ENCODE measurements at places on chromosomes 7 and 10. TPM values are rescaled to one million over a fixed set of nuclear protein-coding genes. Genes with fewer than 3 reads are reported as not detected.
A peak's percentile ranks its signal among the peaks of the same experiment; 100 is the strongest.

DNA sequence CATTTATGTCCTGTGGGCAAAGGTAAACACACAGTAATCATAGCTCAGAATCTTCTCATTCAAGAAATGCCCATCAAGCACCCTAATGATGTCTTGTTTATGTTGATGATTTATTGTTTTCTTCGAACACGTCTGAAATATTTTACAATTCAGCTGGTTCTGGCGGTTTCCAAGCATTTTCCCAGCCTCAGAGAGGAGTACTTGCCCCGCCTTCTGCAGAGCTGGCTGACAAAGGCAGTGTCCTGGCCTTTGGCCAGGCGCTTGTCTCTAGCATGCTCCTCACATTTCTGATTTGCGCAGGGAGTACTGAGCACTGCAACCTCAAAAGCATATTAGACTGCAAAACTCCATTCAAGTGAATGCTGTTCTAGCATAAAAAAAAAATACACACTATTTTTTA, 314.2 kb upstream of the GNAI1 start:
- DNase-seq, result peak; percentile 79

GRCh38 chr7:128876586-128876977, 13.9 kb downstream of the ATP6V1F start:
- DNase-seq, result peak; percentile 49

FZD1 gene
- 17.7 TPM for total RNA-seq

GRCh38 chr10:99582255-99582770, 37.9 kb downstream of the SLC25A28 start:
- DNase-seq, result no peak

LIPF gene
- total RNA-seq, result not detected

- no peak for DNase-seq
These were observed 38.1 kb downstream of the RASGEF1A start for GRCh38 chr10:43228783-43229207.

ZNF518A gene
- total RNA-seq, result 20.0 TPM

DNA sequence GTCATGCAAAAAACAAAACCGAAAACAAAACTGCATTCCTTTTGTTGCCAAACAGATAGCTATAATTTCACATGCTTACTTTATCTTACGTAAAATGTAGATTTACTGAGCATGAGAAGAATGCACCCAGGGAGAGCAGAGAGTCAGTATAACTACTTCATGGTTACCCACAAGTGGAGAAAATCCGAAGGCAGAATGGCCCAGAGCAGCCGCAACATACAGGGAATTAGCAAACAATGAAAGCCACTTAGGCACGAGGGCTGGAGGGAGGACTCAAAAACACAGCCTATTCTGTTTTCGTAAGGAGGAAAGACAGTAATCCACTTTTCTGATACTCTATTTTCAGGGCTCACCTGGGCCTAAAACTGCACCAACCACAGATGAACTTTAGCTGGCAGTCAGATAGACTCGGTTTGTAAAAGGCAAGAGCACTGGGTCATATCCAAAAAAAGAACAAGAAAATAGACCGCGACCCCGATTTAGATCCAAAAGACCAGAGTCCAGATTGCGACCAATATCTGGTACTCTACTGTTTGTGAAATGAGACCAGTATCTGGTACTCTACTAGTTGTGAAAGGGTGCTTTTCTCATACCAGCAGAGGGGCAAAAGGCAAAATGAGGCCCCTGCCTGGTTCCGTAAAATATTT, 1.3 kb downstream of the ITPRIP start:
- no peak for DNase-seq

DNA sequence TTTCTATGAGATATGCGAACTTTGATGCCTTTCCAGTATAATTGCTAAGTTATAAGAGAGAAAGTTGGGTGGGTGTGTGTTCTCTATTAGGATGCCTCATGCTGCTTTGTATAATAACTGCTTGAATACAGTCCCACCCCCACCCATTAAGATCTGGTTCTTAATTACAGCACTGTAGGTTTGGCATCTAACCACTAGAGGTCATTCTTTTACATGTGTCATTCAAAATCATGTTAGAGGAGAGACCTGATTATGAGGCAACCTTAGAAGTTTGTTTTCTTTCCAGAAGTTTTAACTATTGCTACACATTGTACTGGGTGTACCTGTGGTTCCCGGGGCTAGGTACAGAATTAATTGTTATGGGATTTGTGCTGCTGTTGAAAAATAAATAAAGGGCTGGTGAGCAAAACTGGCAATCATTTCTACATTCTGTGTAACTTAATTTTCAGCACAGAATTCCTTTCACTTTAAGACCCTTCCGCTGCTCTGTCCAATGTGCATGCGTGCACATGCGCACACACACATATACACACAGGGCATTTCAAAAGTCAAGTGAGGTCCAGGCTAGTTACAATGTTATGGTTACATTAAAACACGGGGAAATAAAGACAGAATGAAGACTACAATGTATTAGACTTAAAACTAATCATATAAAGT, 1156.3 kb downstream of the SORCS3 start:
- DNase-seq, result no peak

MUC3A gene
- total RNA-seq, result 0.52 TPM

DNA sequence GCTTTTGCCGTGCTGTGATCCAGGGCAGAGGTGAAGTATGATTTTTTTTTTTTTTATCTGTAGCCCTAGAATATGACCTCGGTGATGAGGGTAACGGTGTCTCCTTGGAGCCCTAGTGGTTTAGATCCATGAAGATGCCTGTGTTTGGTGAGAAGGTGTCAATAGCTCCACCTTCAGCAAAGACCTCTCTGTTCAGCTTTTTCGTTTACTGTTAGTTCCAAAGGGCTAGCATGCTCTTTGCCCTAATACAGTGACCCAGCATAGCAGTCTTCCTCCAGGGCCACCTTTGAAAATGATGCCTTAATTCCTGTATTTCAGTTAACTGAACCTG, 746 bp upstream of the MRPS16 start:
- no peak for DNase-seq

DNA sequence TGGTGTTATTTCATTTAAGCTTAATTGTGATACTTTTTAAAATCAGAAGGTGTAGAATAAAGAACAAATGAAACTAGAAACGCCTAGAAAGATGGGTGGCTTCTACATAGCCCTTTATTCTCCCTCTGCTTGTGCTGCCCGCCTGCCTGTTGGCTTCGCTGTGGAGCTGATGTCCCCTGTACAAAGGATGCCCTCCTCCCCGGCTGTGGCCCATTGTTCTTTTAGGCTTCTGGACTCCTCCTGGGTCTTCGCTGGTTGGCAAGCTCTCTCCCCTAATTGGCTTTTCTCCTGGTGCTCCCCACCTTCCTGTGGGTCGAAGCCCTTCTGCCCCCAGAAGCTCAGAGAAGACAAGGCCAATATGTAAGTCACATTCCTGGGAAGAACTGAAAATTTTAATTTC, 98.2 kb downstream of the FANK1 start:
- no peak for DNase-seq

GRCh38 chr7:151508991-151509390, 10.7 kb downstream of the RHEB start:
- no peak for DNase-seq

- DNase-seq, result no peak
These were observed 8.1 kb upstream of the FAM107B start for GRCh38 chr10:14782691-14783363.

DNA sequence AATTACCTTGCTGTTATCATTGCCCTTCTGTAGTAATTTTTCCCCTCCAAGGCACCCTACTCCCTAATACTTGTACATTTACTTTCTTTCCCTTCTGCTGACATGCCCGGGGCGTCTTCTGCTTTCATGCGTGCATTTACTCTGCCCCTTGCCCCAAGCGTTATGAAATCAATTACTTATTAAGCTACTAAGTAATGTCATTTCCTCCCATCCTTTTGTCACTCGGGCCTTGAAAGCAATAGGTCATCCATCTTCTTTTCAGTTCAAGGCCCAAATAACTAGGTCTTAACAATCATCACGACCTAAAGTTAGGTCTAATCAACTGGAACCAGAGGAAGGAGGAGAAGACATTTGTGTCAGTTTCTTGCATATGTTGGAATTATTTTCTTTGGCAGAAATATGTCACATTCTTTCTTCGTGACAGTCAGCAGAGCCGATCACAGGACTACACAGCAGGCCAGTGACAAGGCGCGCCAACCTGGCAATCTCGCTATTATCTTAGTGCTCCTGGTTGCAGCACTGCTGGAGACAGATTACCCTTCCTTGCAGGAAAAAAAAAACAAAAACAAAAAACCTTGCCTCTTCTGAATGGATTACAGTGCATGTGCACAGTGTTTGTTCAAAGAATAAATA, 179.2 kb downstream of the RELN start:
- DNase-seq, result no peak

CLEC5A gene
- total RNA-seq, result 2.5 TPM

SMURF1 gene
- 25.0 TPM for total RNA-seq

- DNase-seq, result no peak
These were observed 52.6 kb downstream of the LRRC72 start for GRCh38 chr7:16579216-16579615.

DNA sequence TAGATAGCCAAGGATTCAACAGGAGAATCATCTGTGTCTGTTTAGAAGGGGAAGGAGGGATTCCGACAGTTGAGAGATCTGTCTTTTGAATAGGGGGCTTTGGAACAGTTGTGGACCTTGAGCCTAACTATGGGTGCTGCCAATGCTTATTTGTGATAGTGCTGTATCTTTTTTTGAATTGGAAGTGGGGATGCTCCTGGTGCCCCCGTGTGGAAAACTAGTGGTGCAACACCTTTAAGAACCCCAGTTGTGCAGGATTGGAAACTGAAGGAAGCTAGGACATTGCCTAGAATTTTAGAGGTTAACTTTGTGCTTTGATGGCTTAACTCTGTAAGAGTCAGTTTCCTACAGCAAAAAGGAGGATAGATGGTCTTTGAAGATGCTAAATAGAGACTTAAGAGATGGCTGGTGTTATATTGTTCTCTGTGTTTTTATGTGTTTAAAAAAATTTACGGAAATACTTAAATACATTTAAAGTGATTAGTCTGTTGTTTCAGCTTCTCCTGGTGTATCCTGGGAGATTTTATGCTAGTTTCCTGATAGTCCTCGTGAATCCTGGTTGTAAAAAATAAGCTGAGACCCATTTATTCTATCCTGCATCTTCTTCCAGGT, 69.3 kb downstream of the AP3M1 start:
- no peak for DNase-seq

DNA sequence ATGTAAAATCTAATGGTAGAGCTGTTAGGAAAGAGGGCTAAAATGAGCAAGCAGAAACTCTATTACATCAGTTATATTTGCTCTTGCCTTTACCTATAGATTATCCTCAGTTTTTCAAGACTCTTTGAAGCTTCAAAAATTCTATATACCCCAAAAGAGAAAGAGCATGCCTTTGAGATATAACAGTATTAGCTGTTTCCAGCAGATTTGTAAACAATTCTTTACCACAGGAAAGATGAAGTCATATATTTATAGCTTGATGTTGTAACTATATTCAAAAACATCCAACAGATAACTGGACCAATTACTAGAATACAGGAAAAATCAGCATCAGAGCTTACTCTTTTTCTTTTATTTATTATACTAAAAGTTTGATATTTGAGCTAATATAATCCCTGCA, 416.2 kb upstream of the TPK1 start:
- no peak for DNase-seq

DNA sequence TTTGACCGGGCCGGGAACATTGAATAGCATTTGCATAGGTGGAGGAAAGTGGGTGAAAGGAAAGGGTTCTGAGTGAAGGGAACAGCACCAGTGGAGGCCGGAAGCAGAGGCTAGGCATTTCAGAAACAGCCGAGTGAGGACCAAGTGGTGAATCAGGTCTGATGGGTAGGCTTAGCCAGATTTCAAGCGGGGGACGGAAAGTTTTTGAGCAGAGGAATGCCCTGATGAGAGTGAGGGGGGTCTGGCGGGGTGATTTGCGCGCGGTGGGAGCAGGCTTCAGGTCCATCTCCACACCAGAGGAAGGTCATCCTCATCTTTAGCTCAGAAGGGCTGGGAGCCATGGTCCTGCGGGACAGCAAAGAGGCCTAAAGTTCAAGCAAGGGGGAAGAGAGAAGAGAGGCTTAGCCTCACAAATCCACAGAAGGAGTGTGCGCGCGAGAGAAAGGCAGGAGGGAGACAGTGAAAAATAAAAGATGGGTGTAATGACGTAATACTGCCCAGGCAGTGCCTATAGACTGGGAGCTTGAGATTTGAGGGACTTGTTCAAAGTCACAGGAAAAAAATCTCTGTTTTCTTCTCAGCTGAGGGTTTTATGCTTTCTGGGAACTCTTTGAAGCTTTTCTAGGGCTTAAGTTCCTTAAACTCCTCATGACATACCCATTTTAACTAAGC, 1.0 kb upstream of the DENND2A start:
- DNase-seq, result peak; percentile 75

TSPAN15 gene
- 45.6 TPM for total RNA-seq

DNA sequence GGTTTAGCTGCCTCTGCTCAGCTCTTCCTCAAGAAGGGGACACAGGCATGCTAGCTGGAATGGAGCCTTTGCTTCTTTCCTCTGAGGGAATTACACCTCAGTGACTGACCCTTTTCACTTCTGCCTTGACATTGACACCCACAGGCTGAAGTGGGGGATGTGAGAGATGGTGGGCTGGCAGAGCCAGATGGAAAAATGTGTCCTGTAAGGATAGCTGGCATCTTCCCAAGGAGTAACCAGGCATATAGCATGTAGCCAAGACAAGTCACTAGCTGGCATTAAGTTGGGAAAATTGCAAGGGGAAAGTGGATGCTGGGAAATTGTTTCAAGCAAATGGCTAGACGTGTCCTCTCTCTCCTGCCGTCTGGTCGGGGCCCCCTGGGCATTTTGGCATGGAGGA, 19.9 kb downstream of the STMP1 start:
- DNase-seq, result no peak

GRCh38 chr10:3451516-3452172, 279.1 kb upstream of the PITRM1 start:
- no peak for DNase-seq

H2BK1 gene
- total RNA-seq, result not detected

DNA sequence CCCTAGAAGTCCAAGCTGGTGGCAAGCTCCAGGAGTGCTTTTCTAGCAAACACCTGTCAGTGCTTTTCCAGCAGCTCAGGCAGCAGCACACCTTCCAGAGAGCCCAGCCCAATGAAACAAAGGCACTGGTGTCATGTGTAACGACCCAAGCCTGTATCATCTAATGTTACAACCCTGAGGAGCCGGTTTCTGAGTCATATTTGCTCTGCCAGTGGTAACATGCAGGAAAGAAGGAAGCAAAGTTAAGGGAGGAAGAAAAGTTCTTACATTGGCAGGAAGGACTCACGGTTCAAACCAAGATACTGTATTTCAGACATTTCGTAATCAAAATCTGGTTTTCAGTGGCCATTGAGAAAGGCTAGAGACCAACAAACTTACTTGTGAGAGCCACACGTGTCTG, at the start of gene ANKRD22:
Gene ANKRD22 (minus strand): TSS at position 139 of the 400 bp plus-strand sequence. CDS start 237 bp downstream, outside the sequence.
- DNase-seq, result no peak

DNA sequence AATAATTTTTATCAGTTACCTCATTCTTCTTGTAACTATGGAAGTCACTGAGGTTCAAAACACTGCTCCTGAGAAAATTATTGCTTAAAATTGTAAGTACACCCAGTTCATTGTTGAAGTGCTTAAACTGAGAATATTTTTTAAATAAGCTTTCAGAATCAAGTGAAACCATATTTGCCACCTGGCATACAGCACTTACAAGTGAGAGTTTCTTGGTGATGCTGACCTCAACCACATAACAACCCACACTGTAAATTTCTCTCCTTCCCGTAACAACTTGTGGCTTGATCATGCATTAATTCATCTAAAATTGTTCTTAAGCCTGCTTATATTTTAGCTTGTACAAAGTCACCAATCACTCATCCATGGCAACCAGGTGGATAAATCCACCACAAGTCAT, 34.0 kb downstream of the IMMP2L start:
- DNase-seq, result no peak

SSC4D gene
- total RNA-seq, result 0.32 TPM

ZNF425 gene
- total RNA-seq, result 0.97 TPM

C10orf53 gene
- not detected for total RNA-seq
